ENCODE measurements at places on chromosomes 5 and 9.

DNA sequence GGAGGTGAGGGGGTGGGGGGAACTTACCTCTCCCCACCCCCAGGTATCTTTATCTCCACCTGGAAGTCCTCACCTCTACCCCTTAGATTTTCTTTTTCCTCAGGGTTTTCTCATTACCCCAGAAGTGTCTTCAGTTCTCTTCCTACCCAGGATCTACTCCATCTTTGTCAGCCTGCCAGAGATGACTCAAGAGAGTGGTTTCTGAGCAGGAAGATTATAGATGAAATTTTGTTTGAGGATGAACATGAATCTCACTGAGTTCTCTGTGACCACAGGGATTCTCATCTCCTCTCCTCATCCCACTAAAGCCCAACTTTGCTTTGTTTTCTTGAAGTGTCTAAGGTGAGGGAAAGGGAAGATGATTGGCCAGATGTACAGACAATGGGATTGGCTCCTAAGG lies 5.2 kb upstream of the HINT2 start:
- DNase-seq: peak; percentile 77

DNA sequence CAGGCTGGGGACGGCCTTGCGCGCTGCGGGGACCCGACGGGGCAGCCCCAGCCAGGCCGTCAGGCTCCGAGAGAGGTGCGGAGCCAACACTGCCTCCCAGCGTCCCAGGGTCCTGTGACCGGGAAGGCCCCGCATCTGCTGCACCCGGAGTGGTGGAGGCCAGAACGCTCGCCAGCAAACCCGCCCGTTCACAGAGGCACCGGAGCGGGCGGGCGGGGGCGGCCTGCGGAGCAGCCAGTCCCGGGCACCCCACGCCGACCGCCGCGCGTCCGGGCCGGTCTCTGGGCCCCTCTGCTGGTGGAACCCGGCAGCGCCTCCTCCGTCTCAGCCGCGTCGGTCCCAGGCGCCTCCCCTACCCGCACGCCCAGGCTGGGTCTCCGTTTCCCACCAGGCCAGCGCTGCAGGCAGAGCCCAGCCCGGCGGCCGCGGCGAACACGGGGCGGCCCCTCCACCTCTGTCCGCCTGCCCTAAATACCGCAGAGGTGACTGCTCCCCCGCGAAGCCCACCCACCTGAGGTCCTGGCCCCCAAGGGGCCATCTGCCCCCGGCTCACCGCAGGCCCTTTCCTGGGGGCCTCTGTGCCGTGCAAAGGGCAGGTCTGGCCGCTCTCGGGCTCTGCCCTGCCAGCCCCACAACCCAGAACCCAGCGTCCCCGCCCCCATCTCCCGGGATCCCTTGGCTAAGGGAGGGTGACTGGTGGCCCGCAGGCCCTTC lies 15.9 kb downstream of the EXD3 start:
- peak; percentile 49 for DNase-seq

DNA sequence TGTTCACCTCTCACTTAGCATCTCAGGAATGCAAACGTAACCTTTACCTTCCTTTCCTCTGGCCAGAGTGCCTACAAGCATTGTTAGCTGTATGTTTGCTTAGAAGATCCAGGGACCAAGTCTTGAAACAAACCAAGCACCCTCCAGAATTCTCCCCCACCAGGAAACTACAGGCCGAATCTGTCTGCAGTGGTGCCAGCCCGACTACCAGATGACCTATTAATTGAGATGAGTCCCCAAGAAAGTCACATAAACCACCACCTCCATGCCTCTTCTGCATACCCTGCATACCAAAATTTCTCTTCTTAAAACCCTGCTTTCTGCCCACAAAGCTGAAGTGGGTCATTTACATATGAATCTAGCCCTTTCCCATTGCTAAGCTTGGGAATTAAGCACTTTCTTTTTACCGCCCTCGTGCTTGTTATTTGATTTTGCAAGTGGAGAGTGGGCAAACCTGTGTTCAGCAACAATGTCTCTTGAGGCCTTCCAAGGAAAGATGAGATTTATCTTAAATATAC lies 1239.1 kb downstream of the CDH12 start:
- DNase-seq: no peak

- peak; percentile 76 for DNase-seq
Observed at GRCh38 chr5:153672347-153673090, 182.0 kb downstream of the GRIA1 start.

- no peak for DNase-seq
Observed at GRCh38 chr5:156716591-156717380, 133.3 kb upstream of the PPP1R2B start.

DNA sequence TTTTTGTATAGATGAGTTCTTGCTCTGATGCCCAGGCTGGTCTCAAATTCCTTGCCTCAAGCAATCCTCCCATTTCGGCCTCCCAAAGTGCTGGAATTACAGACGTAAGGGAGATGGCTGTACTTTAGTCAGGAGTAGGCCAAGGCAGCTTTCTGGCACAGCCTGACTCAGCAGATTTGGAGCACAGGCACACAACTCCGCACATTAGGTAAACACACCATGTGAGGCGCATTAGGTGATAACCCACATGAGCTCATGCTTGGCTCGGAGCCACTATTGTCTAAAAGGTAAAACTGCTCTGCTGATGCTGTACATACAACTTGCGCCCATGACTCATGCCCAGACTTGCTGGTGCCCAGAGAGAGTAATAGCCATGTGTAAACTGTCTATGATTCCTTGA lies 1157.9 kb downstream of the TAF11L14 start:
- DNase-seq: no peak

GRCh38 chr5:1401536-1402138 lies 43.6 kb downstream of the SLC6A3 start:
- DNase-seq: no peak

- no peak for DNase-seq
Observed at GRCh38 chr9:34566322-34566721, 23.2 kb downstream of the CNTFR start.

DNA sequence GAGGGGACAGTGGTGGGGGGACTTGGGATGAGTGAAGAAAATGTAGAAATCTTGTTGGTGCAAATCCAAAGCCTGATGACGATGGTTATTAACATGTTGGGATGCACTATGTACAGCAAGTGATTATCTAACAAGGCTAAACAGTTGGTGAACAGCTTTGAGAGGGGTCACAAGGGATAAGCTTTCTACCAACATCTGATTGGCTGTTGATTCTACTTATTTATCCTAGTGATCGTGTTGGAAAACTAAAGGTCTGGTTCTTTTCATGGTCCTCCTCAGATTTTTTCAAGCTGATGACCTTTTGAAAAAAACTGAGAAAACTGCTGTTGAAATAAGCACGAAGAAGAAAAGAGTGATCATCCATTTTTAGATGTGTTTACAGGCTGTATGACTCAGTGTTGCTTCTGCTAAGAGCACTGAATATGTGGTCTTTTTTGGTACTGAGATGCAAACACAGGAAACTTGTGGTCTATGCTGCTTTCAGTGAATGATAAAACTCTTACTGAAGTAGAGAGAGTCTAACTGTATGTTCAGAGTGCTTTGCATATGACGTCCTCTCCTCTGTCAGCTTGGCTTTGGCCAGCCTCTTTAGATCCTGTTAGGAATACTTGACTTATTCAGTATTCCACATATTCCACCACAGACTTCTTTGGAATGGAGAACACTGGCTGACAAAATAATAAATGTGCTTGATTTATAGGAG lies 174.8 kb downstream of the SLF1 start:
- peak; percentile 90 for DNase-seq

- DNase-seq: peak; percentile 95
Observed at GRCh38 chr5:172902497-172903472, 56.4 kb upstream of the RPL26L1 start.

- peak; percentile 76 for DNase-seq
Observed at GRCh38 chr5:122727112-122727541, 47.8 kb upstream of the SNX2 start.

- DNase-seq: no peak
Observed at GRCh38 chr5:93807846-93808245, 66.4 kb upstream of the POU5F2 start.

- no peak for DNase-seq
Observed at GRCh38 chr9:84775056-84775643, 105.6 kb downstream of the NTRK2 start.

GRCh38 chr9:72473474-72474261 lies 47.7 kb upstream of the TMC1 start:
- DNase-seq: peak; percentile 41
